Activated T-helper 1 cell treated with Interleukin-2 at 50 U/mL for 16 hours (primary cell): ENCODE measurements at places on chromosomes 12 and 14.

GRCh38 chr14:36134038-36134437, 42.5 kb downstream of the PTCSC3 start:
- no peak for DNase-seq

DNA sequence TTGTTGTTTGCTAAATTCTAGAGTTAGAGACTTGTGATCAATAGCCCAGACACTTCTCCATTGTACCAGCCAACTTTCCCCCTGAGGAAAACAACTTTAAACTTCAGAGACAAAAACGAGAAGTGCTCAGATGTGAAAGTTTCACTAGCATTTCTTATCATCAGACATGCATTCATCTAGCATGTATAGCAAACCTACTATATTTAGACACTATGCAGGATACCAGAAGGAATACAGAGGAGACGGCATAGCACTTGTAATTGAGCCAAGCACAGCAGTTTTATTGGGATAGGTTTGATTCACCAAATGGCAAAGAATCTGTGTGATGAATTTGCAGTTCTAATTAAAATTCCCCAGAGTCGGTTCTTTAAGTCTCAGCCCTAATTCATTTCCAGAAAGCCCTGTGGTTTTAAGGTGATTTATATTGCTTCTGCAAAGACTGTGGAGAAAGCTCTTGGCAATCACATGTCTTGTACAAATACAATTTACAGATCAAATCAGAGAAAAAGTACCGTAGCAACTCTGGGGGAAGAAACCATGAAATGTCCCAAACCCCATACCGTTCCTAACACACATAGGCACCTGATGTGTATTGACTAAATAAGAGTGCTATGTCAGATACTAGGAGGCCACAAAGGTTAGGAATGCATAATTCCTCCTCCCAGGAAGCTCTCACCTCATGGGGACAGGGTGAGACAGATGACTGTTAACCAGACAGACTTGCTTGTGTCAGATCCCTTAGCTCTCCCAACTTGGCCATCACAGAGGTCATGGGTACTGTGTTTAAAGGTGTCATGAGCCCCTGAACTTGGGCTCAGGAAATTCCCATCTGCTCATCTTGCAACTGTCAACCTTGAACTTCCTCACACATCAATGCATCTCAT, 69.6 kb upstream of the KRAS start:
- no peak for DNase-seq

- DNase-seq, result no peak
These were observed 136.8 kb upstream of the TBX3 start for GRCh38 chr12:114820796-114821195.

DNA sequence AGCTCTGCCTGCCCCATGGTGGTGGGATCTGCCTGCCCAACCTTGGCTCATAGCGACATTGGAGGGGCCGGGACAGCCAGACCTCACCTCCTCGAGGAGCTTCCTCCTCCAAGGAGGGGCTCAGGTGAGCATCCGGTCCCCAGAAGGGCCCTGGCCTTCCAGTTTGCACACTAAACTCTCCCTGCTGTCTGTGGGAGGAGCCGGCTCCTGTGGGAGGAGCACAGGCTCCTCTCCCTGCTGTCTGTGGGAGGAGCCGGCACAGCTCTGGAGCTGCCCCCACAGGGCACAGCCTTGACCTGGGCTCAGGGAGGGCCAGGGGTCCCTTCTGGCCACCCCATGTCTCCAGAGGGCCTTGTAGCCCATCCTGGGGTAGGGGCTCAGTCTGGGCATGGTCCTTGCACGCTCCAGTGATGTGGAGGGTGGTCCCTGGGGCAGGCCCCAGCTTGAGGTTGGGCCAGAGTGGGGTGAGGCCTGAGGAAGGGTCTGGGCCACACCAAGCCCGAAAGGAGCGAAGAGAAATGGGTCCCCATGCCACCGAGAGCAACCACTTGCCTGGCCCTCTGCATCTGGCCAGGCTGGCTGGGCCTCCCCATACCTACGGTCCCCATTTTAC, 147.5 kb upstream of the C14orf180 start:
- DNase-seq, result no peak

DNA sequence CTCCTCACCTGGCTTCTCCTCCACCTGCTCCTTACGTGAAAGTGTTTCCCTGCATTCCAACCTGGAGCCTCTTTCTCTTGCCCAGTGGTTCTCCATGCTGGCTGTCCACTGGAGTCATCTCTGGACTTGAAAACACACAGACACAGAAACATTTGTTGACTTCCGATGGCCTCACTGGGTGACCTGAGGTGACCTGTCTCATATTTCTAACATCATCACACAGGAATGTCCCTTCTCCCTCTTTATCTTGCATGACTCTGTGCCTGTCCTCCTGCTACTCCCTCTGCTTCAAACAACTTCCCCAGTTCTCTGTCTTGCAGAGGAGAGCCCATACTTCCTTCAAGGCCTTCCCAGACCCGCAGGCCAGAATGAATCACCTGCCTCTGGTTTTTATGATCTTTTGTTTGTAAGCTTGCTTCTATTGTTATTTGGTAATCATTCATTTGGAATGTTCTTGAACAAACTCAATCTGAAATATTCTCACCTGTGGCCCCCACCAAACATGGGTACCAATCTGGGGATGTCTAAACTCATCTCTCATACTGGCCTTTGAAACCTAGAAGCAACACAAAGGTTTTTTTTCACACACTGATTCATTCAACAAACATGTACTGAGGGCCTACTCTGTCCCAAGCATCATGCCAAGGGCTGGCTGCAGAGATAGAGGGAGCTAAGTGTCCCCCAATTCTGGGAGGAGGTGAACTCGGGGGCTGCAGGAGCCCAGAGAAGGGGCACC, 9.7 kb upstream of the RIN3 start:
- DNase-seq, result no peak

DNA sequence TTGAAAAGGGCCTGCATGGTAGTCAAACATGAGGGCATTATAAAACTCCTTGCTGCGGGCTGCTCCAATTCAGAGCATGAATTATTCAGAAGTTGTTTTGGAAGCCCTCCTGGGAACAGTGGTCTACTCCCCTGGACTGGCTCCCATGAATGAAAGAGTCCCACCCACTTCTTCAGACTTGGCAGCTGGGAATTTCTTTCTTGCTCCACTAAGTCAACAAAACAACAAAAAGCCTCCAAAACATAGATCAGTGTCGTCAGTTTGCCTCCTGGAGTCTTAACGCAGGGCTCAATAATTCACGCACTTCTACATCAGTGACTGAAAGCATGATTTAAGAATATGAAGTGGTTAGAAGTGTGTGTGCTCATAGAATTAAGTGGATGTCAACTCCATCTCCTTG, 37.9 kb downstream of the AKAP6 start:
- no peak for DNase-seq

- DNase-seq, result no peak
These were observed 73.2 kb downstream of the CEP83 start for GRCh38 chr12:94386422-94386821.

GRCh38 chr14:92800525-92800924, 6.4 kb downstream of the GOLGA5 start:
- no peak for DNase-seq

DNA sequence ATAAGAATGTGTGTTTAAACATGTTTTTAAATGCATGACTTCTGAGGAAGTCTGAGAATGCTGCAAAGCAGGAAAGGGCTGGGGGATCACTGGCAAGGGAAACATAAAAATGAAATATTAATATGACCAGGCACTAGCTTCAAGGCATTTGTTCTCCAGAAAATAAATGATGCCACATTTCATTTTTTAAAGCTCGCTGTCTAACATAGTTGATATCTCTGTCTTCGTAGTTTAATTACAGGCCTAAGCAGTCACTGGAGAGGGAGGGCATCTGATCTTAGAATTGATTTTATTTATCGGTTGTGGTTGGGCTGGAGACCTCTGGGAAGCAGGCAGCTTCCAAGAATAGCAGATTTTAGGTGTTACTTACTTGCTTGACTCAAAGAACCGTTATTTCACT, 87.5 kb downstream of the TBC1D30 start:
- no peak for DNase-seq

DNA sequence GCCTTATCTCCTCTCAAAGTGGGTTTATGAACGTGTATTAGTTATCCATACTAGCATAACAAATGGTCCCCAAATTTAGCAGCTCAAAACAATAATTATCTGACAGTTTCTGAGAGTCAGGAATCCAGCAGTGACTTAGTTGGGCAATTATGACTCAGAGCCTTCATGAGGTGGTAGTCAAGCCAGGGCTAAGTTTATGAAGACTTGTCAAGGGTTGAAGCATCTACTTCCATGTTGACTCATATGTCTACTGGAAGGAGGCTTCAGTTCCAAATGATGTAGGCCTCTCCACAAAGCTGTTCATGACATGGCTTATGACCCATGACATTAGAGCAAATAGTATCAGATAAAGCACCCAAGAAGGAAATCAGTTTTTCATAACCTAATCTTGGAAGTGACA, 73.2 kb downstream of the IPO8 start:
- DNase-seq, result no peak

GRCh38 chr14:69763761-69764510, 3.0 kb upstream of the SRSF5 start:
- DNase-seq, result no peak

DNA sequence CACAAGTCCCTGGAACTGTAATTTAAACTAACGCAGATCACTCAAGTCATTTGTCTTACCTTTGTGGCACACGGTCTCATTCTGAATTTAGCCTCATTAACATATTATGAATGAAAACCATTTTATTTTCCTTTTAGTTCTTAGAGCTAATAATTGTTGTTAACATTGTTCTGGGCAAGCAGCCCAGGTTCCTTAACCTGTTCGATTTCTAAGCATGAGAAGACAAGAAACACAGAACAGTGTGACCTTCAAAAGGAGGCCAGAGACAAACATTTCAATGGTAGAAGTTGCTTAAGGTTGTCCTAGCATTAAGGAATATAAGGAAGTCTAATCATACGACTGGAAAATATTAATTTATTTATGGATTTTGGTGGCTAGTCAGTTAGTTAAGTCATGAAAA, 35.2 kb downstream of the PIWIL1 start:
- DNase-seq, result no peak

DNA sequence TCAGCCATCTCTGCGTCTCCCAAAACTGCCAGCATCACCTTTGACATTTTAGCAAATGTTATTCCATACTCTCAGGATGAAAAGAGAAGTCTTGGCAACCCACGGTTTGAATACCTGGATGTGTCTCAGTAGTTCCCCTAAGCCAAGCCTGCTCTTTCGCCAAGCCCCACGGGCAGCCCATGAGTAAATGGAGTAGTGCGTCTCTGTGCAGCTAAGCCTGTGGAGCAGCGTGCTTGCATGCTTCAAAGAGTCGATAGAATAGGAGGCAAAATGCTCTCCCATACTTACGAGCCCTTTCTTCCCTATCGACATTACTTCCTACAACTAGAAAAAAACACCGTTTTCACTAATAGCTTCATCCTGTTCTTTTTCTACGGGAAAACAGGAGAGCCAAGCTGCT, 634.5 kb upstream of the TMEM132C start:
- no peak for DNase-seq

DNA sequence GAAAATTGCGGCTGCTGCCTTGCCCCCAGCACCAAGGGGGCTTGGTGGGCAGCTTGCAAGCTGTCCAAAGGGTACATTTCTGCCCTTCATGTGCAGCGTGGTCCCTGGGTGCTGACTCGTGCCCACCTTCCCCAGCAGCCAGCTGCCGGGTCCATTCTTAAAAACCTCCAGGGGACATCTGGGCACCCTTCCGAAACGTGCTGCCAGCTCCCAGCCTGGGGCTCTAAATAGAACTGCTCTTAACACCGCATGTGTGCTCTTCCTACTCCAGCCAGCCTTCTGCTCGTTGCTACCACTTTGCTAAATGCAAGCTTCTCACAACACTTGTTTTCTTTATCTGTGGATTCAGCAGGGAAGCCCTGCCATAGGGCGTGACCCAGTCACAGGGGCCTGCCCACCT, 66.0 kb downstream of the RIMBP2 start:
- DNase-seq, result no peak

DNA sequence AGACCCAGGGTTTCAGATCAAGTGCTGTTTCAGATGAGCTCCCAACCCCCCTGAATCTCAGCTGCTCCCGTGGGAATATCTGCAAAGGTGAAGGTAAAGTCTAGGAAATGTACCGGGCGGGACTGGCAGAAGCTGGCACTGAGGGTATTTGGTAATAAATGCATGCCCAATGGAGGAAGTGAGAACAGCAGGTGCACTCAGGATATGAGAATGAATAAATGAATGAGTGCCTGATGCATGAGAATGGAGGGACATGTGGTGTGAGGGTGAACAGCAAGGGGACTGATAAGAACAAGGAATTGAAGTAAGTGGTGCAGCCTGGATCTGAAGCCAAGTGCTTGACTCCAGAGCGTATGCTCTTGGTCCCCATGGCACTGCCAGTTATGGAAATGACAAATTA, 11.6 kb downstream of the RAPGEF3 start:
- DNase-seq, result no peak

- DNase-seq, result no peak
These were observed 40.1 kb downstream of the CACNA1C start for GRCh38 chr12:2092890-2093289.

DNA sequence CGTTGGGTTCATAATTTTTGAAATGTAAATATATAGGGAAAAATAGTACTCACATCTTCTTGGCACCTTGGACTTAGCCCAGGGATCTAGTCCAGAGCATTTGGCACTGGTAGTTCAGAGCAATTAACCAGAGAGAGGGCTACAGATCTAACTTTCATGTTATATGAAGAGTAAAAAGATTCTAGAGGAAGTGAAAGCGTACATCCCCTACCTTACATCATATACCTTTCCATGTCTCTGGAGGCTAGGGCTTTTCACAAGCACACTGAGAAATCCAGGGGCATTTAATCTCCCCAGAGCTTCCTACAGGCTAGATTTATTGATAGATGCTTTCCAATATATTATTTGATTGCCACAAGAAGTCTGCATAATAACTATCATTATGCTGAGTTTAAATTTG, 687.5 kb upstream of the FBXO33 start:
- no peak for DNase-seq

DNA sequence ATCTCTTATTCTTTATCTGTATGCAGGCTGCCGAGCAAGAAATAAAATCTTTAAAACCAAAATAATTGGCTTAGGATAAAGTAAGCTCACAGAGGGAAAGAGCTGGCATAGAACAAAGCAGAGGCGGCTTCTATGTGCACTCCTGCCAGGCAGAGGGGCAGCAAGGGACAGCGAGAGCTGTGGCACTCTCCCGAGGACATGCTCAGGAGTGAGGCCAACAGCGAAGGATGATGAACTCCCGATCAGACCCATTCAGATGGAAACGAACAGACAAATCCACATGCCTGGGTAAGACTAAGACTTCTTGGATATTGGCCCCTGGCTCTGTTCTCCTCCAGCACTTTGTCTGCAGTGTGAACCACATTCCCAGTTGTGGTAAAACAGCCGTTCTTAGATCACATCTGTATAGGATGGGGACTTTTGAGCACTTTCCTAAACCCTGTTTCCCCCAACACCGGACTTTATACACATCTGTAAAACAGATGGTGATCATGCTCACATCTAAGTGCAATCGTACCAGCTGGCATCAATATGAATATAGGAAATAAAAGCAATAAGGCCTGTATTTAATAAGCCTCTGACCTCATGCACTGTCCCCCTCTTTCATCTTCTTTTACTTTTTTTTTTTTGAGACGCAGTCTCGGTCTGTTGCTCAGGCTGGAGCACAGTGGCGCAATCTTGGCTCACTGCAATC, 134.1 kb downstream of the PPM1H start:
- DNase-seq, result no peak
